ENCODE measurements at places on chromosomes 6 and 20. TPM values are rescaled to one million over a fixed set of nuclear protein-coding genes. Genes with fewer than 3 reads are reported as not detected.
A peak's percentile ranks its signal among the peaks of the same experiment; 100 is the strongest.

Gene RIMS4
- 1.3 TPM for total RNA-seq

Gene C4B
- total RNA-seq, result 4.2 TPM

GRCh38 chr6:11263291-11263775 lies 30.9 kb upstream of the NEDD9 start:
- DNase-seq, result peak; percentile 61

Gene BMP7
- total RNA-seq, result 15.0 TPM

DNA sequence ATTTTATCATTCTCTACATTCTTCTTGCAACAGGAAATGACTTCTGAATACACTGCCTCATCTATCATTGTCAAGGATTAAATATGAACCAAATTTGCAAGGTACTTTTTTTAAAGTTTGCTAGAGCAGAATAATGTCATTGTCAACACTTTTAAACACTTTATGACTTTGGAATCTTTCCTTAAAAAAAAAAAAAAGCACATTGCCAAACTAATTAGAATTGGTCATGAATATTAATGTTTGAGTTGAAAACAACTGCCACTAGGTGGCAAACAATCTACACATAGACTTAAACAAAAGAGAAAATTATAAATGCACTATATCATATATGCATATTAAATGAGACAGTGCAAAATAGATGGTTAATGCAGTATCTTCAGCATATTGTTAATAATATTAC lies 32.5 kb upstream of the TMEM244 start:
- peak; percentile 36 for DNase-seq

DNA sequence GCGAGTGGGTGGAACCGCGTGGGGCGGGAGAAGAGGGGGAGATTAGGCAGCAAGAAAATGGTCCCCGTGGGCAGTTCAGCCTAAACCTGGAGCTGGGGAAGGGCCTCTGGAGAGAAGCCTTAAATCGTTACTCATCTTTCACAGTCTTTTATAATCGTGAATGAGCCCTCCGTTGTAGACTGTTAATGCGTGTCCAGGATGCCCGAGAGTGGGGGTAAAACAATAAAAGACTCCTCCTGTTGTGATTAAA lies 11.0 kb upstream of the ELOVL5 start:
- peak; percentile 58 for DNase-seq

- peak; percentile 68 for DNase-seq
Observed at GRCh38 chr6:143449714-143450452, 612 bp downstream of the ADAT2 start.

Gene DHX16
- total RNA-seq, result 17.9 TPM

Gene LAMP5
- 1.9 TPM for total RNA-seq

DNA sequence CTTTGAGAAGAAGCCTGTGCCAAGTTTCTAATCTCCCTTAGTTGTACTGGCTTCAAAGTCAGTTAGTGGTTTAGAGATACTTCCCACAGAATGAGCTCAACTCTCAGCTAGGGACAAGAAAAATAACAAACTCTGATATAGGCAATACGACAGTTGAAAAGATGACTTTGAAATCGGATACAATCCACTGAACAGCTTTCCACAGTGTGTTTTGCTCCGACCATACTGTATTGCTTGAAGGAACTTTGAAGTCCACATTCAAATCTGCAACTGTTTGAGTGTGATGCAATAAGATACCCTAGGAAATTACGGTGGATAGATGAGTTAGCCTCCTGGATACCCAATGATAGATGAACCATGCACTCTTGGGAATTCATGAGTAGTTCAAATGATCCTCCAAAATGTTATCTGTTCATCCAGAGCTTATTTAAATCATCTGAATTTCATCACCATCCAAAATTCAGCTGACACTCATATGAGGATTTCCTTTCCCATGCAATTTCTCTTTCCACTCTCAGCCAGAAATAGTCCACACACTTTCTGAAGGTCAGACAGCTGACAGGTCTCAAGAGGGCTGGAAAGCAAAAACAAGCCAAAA lies 443.8 kb downstream of the HAO1 start:
- DNase-seq, result peak; percentile 67

DNA sequence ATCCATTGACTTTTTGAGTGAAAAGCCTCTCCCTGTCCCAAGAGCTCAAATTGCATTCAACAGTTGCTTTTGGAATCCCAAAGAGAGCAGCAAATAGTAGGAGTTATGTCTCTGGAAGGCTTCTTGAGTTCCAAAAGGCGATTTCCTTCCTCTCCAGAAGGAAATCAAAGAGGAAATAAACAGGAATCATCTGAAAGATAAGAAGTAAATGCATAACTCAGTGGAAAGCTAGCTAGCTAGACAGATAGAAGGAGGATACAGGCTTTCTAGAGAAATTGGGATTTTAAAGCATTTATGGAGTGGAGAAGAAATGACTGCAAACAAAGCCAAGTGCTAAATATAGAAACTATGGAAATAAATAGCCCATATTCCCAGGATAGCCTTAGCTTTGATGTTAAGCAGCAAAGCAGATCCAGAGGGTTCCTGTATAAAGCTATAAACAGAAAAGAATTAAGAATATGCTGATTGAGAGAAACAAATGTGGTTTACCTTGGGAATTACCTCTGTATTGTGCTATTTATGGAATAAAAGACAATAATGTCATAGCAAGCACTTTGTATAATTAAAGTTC lies 214.7 kb downstream of the PLCB1 start:
- no peak for DNase-seq

DNA sequence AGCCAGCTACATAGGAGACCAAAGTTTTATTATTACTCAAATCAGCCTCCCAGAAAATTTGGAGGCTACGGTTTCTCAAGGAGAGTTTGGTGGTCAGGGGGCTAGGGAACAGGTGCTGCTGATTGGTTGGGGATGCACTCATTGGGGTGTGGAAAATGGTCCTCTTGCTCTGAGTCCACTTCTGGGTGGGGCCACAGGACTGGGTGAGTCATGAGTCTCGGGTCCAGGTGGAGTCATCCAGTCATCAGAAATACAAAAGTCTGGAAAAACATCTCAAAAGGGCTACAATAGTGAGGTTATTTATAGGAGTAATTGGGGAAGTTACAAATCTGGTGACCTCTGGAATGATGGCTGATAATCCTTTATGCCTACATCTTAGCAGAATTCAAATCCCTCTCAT lies 54.3 kb upstream of the SLC22A16 start:
- DNase-seq, result no peak

DNA sequence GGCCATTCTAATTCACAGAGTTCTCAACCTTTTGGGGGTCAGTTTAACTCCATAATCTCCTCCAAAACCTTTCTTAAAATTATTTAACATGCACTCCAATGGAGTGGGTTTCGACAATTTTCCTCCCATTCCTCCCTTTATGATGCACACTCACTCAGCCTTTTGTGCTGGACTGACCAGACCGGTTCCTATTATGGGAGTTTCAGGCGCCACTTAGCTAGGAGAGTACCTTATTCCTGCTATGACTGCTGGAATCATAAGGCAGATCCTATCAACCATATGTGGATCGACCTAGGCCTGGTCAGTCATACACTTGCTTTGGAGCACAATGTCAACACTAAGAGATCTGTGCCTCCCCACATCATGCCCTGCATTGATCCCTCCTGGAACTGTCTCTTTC lies 63.9 kb upstream of the MOCS1 start:
- DNase-seq, result no peak

GRCh38 chr6:15520626-15521203 lies 142.1 kb downstream of the DTNBP1 start:
- DNase-seq, result no peak

DNA sequence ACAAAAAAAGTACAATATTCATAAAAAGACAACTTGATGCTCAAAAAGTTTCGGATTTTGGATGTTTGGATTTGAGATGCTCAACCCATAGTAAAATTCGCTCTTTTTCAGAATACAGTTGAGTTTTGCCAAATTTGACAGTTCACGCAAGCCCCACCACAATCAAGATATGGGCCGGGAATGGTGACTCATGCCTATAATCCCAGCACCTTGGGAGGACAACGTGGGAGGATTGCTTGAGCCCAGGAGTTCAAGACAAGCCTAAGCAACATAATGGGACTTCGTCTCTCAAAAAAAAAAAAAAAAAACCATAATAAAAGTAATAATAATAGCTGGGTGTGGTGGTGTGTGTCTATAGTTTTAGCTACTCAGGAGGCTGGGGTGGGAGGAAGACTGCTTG lies 51.3 kb downstream of the PHF20 start:
- no peak for DNase-seq
